ENCODE measurements at places on chromosomes 7 and 10.

DNA sequence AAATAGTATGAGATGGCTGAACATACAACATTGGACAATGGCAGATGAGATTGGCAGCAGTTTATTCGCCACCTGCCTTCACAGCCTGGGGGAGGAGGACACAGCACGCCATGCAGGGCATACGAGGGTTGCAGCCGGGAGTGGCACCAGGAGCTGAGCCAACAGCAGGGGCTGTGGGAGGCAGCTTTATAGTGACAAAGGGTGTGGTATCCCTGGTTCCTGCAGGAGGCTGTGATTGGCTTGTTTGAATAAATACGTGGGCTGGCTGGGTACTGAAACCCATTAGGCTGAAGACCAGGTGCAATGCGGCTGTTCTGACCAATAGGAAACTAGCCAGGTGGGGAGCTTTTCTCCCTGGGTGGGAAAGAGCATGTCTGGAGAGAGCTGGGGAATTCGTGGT, 68.9 kb upstream of the LEP start:
- DNase-seq, result no peak

DNA sequence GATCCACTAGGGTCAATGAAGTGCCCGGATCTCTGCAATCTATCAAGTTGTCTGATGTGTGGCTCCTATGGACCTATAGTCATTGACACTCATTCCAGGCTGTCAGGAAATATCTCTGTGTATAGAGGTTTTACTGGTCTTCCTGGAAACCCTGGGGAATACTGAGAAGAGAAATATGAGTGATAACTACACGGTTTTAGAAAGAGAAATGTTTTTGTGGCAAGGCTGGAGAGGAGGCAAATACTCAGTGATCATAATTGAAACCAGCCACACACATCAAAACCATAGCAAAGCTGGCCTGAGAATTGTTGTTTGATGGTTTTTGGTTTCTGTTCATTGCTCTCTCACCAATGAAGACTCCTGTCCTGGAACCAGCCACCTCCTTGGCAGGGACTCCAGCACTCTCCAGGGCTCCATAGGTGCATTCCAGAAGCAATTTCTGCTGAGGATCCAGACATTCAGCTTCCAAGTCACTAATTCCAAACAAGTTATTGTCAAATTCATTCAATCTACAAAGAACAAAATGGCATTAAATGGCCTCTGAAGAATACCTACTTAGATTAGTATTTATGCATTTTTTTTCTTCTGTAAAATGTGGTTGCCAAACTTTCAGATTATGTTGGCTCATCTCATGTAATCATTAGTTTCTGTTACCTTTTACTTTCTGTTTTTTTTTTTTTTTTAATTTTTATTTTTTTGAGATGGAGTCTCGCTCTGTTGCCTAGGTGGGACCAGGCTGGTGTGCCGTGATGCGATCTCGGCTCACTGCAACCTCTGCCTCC, 108.6 kb upstream of the ABI1 start:
- DNase-seq, result no peak

DNA sequence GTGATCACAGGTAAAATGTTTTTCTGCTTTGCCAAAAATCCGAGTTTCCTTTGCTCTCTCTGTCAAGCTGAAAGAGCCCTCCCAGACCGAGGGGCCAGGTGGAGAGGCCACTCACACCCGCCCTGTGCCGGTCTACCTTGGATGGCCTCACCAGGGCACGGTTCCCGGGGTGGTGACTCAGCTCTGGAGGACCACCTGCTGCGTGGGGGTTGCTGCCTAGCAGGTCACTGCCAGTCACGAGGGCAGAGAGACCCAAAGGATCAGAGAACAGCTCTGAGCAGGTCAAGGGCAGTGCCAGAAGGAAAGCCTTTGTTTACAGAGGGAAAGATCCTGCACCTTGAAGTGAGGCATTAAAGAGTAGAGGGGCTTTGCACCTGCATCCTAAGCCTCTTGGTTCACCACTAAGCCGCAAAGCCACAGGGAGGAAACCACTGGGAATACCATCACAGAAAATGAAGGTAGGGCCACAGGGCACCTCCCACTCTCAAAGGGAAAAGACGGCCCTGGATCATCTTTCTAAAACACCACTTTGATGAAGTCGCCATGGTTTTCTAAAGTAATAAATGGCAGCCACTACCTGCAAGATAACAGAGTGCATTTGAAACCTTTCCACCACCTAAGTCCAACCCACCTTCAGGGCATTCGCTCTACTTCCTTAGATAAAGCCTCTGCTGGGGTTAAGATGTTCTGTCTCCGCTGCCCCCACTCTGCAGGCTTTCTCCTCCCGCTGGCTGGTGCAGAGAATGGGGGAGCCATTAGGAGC, 160.3 kb upstream of the KLF14 start:
- peak; percentile 89 for DNase-seq

GRCh38 chr10:13038391-13038790, 36.9 kb upstream of the CCDC3 start:
- DNase-seq, result no peak

DNA sequence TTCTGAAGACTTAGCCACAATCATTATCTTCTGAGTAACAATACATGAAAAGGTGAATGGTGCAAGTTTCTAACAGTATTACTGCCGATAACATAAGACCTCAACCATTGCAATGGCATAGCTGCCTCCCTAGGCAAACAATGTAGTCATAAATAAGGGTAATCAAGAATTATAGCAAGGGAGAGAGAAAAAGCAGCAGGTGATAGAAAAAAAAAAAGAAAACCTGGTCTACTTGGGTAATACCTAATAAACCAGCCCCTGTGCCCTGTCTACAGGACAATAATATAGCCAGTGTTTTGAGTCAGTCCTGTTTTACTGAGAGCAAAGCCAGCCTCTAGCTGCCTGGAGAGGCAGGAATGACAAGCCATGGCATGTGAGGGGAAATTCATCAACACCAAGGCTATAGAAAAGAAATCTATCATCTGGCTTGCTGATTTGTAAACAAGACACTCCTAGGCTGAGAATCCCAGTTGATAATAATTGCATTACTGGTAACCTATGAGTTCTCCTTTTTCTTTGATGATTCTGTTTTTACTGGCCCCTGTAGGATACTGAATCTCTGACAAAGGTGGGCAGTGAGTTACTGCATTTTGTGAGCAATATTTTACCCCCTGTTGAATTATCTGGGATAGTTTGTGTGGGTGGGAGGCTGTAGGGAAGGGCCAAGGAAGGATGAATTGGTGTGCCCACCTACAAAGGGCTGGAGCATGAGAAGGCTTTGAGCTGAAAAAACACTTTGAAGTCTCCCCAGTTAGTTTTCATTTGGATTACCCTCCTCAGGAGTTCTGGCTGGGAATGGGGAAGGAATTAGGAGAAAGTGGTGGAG, 1.7 kb upstream of the WEE2 start:
- DNase-seq, result no peak

DNA sequence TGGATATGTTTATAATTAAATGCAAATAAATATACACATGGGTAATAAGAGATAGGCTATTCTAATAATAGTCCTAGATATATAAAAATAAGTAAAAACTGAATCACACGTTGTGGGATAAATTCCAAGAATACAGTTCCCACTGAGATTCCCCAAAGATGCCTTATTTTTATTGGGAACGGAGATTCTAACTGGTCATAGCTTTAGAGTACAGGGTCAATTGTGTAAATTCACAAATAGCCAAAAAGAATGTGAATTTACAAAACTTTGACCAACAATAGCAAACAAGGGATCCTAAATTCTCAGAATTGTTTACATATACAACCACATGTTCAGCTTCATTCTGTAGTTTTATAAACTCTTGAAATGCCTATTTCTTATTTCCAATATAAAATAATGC, 65.0 kb downstream of the VSTM4 start:
- DNase-seq, result no peak

- no peak for DNase-seq
These were observed 105.0 kb upstream of the HDAC9 start for GRCh38 chr7:18390535-18390907.

DNA sequence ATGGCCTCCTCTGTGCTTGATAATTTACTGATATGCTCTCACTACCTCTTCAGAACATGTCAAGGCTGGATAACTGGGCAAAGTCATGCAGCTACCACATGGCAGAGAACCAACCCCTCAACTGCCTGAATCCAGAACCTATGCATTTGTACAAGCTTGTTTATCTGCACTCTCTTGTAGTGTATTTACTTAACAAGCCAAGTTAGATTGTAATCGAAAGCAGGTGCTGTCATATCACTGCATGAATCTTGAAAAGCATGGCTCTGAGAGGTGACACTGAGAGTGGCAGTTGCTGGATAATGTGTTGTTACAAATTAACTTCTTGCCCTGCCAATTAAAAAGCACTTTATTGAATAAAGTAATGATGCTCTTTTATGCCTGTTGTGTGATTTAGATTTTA, 588.6 kb downstream of the NRG3 start:
- DNase-seq, result no peak

DNA sequence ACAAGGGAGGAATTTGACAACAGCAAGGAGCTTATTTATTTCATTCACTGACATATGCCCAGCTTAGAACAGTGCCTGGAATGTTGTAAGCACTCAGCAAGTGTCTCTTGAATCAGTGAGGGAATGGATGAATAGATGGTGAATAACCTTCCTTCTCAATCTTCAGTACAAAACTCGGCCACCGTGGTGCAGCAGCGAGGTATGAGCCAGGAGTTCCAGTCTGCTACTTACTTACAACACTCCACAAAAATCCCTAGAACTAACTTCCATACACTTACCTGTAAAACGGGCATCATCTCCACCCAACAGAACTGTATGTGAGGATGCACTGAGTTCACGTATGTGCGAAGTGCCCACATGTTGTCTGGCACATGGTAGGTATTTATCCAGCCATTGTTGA, 237.4 kb downstream of the WDR11 start:
- no peak for DNase-seq

GRCh38 chr10:48406204-48406603, 99.7 kb downstream of the MAPK8 start:
- DNase-seq, result no peak

GRCh38 chr7:81416659-81417058, 353.2 kb downstream of the HGF start:
- no peak for DNase-seq

- DNase-seq, result no peak
These were observed 10.9 kb downstream of the NRBF2 start for GRCh38 chr10:63143987-63144386.

DNA sequence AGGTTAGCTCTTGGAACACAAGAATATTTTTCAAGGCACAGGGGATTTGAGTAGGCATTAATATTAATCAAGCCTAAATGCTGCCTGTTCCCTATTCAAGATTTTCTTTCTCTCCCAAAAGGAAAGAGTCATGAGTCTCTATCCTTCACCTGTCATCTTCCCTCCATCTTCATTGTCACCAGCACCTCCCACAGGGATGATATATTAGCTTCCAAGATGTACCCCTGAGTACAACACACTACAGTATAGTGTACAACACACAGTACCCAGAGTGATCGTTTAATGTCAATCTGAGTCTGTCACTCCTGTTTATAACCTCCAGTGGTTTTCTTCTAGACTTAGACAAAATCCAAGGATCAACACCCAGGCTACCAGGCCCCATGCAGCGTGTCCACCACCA, 50.1 kb downstream of the FAM13C start:
- DNase-seq, result no peak

GRCh38 chr10:18214691-18215563, 74.7 kb downstream of the CACNB2 start:
- no peak for DNase-seq

- peak; percentile 19 for DNase-seq
These were observed at the start of gene CAV1 for GRCh38 chr7:116524609-116525297. Gene CAV1 (plus strand): TSS chr7:116525036. CDS start chr7:116525063, 27 bp downstream.

- DNase-seq, result no peak
These were observed 167.7 kb downstream of the UBE2H start for GRCh38 chr7:129784783-129785684.

DNA sequence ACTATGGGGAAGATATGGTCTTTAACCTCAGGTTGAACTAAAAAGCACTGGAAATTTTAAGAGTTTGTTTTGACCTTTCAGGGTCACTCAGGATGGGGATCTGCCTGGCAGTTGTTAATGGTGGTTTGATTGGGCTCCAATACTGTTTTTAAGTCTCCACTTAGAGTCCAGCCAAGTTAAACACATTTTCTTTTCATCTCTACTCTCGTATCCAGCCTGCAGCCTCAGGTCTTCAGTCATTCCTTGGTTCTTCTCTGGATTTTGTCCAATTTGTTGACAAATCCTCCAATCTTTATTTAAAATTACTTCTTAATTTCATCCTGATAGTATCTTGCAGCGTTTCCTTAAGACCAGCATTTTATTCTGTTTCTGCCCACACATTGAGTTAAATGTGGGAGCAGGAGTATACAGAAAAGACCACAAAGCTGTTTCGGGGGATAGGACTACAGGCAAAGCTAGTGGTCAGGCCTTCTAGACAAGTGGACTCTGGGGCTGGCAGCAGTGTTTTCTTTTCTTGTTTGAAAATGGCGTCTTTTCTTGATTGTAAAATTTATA, 133.2 kb upstream of the INHBA start:
- no peak for DNase-seq

GRCh38 chr7:51129527-51130472, 186.8 kb downstream of the COBL start:
- no peak for DNase-seq

Data from posterior cingulate gyrus (tissue), 11 donors.